ENCODE measurements at places on chromosomes 5 and 9.

- DNase-seq: no peak
Observed at GRCh38 chr5:42131081-42131480, 206.0 kb downstream of the FBXO4 start.

DNA sequence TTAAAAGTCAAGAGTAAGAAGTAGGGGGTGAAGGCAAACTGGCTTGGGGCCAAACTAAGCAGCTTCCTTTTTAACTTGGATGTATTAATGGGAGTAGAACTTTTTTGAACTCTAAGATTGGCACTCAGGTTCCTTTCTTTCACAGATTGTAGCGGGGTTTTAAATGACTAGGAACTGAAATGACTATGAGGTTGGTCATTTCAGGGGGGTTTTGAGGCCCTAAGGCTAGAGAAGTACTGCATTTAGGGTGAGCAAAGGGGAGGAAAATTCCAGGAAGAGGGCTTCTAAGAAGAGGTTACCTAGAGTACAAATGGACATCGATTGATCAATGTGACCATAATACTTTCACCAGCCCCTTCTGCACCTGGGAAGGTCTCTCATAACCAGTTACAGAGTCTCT lies 381.8 kb downstream of the MLLT3 start:
- DNase-seq: no peak

DNA sequence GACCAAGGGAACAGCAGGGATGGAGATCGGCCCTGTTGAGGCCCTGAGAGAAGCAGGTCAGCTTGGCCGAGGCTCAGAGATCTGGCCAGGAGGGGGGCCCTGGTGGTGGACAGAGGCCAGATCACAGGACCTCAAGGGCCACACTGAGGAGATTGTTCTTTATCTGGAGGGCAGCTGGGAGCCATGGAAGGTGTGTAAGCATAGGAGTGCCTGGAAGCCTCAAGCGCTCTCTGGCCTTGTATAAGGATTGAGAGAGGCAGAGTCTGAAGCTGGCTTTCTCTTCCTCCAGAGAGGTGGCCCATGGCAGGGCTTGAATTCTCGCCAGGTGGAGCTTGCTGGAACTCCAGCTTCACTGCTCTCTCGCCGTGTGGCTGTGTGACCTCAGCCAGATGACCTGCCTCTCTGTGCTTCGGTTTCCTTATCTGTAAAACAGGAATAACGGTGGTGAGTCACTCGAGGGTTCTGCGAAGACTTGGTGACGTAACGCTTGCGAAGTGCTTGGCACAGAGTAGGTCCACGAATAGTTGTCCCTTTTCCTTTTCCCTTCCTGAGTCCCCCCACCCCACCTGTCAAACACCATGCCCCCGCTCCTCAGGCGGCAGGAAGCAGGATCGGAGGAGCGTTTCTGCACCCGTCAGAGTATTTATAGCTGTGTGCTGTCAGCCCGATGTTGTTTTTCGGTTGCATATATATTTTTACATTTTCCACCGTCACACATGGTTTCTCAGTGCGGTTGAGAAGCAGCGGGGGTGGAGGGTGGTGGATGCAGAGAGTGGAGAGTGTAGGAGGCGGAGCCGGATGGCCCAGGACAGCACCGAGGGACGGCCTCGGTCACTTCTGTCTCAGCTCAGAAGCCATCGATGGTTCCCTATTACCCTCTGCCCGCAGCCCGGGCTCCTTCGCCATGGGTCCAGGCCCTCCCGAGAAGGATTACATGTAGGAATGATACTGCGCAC lies 17.0 kb upstream of the CRB2 start:
- DNase-seq: peak; percentile 60

GRCh38 chr5:73419117-73419464 lies 29.5 kb downstream of the FOXD1 start:
- DNase-seq: no peak

- no peak for DNase-seq
Observed at GRCh38 chr5:87139795-87140194, 127.9 kb upstream of the RASA1 start.

- DNase-seq: no peak
Observed at GRCh38 chr5:102223542-102224477, 72.3 kb downstream of the SLCO4C1 start.

GRCh38 chr9:131656356-131657036 lies 83.4 kb downstream of the RAPGEF1 start:
- peak; percentile 42 for DNase-seq

GRCh38 chr9:70105147-70105546 lies 61.5 kb downstream of the MAMDC2 start:
- no peak for DNase-seq
